ENCODE measurements at places on chromosomes 3 and 15. TPM values are rescaled to one million over a fixed set of nuclear protein-coding genes. Genes with fewer than 3 reads are reported as not detected.

GRCh38 chr15:98734466-98735199, 86.3 kb downstream of the IGF1R start:
- DNase-seq, result no peak

DNA sequence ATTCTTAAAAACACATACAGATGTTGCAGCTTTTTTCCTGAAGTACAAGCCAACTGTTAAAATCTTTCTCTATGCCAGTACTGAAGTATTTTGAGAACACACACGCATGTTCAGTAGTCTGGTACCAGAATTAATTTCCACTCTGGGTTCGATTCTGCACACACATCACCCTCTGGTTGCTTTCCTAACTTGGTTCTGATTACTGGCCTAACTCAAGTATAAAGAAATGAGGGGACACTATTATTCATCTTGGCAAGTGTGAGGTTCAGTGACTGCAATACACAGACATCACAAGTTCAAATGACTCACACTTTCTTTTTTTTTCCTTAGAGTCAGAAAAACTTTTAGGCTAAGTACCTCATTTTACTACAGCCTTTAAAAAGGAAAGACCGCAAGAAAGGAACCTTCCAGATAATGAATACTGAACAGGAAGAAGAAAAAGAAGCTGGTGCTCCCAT, 37.4 kb upstream of the LDHAL6B start:
- DNase-seq, result peak; percentile 29

DNA sequence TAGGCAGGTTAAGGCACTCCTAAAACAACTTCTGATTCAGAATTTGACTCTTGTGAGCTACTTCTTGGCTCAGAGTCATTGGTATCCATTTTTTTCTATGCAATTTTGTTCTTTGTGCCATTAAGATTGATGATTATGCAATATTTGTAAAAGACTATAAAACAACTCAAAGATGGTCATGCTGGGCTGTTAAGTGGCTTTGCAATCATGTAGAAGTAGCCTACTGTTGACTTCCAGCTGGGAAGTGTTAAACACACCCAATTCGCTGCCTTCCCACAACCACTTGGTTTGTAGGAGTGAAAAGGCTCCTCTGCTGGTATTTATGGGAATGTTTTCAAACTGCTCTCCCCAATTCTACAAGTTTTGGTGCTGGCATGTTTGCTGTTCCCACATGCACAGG, 74.7 kb upstream of the COL6A6 start:
- DNase-seq, result no peak

DNA sequence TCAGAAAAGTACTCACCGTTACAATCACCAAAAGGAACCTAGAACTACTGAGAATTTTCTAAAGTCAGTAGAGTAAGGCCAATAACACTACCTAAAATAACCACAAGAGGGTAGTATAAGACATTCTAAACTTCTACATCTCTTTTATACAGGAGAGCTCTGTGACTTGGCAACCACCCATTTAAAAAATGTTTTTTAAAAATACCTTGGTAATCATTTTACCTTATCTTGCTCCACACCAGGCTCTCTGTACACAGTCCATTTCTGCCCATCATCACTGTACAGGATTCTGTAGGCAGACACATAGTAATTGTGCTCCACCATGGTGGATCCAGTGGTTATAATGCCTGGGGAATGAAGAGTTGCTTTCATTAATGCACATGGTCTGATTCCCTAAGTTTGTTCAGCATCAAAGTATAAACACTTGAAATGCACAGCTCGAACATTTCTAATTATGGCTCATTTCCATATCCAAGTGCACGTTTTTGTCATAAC, 54.5 kb downstream of the ST3GAL6 start:
- DNase-seq, result peak; percentile 48

DNA sequence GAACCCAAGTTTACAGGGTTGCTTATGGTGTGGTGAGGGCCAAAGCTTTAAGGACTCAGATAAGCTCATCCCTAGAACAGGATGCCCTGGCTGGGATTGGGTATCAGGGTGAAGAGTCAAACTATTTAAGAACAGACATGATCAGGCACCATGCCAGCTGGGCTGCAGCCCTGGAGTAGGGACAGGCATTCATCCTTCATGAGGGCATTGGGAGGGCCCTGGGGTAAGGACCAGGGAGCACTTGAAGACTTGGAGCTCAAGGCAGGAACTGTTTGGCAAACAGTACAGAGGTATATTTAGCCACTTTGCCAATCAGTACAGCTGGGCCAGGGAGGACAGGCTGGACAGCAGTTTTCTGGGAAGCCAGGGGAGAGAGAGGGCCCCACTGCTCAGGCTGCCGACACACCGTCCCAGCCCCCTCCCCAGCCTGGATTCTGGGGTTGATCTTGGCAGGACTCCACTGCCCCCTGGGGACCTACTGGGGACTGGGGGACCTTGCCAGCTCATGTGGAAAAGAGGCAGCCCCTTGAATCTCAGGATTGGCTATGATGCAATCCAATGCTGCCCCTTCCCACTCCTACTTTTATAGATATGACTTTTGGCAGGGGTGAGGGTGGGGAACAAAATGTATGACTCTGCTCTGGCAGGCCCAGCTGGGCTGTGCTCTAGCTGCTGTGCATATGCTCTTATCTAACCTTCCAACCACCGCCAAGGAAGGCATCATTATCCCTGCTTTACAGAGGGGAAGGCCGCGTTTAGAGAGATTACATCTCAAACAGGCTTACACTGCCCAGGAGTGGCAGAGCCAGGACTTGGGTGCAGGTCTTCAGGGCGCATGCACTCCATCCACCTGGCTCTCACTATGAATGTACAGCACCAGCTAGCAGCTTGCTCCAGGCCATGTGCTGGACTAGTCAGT, 2.3 kb downstream of the PLA2G4E start:
- no peak for DNase-seq

DNA sequence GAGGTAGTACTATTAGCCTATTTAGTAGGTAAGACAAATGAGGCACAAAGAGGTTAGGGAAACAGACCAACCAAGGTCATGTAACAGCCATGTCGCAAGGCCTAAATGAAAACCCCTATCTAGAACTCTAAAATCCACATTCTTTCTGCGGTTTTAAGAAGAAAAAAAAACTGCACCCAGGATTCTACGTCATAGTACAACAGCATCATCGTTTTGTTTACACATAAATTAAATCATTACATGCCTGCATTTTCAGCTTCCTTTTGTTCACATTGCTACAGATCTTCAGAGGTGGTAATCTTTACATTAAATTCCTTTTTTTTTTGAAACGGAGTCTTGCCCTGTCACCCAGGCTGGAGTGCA, 548 bp upstream of the PSMD6 start:
- DNase-seq, result no peak

- DNase-seq, result no peak
Observed at GRCh38 chr15:54576298-54576935, 598.2 kb downstream of the UNC13C start.

DNA sequence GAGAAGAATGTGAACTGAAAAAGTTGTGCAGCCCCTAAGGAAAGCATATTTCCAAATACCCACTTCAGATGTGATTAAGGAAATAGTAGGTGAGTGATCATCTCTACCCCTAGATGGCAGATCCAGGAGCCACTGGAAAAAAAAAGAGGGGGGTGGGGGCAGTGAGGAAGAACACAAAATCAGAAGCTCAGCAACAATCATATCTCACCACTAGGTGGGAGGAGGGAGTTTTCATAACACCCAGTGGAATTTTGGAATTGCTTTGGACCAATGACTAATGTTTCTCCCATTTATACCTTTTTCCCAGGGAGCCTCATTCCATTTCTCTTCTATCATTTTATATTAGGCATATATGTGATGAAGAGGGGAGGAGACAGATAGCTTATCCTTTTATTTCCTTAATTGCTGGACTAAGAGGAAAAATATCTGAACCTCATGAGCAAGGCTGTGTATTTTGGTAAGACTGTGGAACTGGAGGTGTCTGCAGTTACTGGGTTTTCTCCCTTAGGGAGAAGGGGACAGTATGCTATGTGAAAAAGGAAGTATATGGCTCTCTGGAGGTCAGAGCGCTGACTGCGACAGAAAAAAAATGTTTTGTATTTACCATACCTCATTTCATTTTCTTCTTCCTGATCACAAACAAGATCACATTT, 363.4 kb downstream of the GAP43 start:
- DNase-seq, result no peak

DNA sequence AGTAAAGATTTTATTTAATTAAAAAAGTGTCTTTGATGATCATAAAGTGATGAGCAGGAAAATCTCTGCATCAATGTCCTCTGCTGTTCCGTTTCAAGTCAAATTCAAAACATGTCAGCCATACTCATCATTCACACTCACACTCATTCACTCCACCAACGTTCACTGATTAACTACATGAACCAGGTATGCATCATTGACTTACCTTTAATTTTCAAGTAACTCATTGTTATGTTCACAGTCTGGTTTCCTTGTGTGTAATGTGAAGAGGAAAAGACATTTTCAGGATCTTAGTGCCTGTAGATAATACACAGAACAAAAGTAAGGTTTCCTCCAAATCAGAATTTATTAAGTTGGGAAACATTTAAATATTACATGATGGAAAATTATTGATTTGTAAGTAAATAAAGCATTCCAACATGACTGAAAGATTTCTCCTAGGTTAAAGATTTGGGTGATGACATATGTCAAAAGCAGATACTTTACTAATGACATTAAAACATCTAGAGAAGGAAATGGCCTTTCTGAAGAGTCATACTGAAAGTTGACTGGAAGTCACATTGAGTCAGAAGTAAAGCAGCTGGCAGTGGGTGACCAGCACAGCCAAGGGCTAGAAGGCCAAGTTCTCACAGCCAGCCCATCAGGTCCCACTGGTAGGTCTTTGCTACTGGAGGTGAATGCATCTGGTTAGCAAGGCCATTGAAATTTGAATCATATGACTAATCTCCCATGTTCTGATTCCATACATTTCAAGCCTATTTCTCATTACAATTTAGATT, 251.9 kb downstream of the CDIN1 start:
- DNase-seq, result no peak

GRCh38 chr3:67453628-67454027, 200.8 kb downstream of the SUCLG2 start:
- DNase-seq, result no peak

GRCh38 chr3:79657076-79657475, 110.7 kb downstream of the ROBO1 start:
- no peak for DNase-seq

GRCh38 chr3:181210275-181210674, 220.7 kb upstream of the DNAJC19 start:
- no peak for DNase-seq

DNA sequence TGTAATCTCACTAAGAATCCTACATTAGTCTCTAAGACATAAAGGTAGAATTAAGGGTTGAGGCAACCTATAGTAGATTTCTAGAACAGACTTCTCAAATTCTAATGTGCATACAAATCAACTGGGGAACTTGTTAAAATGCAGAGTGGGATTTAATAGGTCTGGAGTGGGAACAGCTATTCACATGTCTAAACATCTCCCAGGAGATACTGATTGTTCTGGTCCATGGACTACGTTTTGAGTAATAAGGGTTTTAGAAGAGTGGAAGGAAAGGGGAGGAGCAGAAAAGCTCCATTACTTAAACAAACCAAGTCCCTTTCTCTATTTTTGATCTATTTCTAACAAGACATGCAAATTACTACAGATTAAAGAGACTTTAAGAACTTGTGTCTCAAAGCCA, 524.8 kb downstream of the TUSC7 start:
- DNase-seq, result no peak

GRCh38 chr3:12906916-12907290, 65.5 kb upstream of the RPL32 start:
- no peak for DNase-seq

GRCh38 chr3:171465763-171466162, 5.6 kb upstream of the TNIK start:
- DNase-seq, result no peak

GRCh38 chr3:152818027-152818426, 16.9 kb upstream of the P2RY1 start:
- DNase-seq, result no peak

- no peak for DNase-seq
Observed at GRCh38 chr3:71048948-71049347, 534.6 kb downstream of the FOXP1 start.

DNA sequence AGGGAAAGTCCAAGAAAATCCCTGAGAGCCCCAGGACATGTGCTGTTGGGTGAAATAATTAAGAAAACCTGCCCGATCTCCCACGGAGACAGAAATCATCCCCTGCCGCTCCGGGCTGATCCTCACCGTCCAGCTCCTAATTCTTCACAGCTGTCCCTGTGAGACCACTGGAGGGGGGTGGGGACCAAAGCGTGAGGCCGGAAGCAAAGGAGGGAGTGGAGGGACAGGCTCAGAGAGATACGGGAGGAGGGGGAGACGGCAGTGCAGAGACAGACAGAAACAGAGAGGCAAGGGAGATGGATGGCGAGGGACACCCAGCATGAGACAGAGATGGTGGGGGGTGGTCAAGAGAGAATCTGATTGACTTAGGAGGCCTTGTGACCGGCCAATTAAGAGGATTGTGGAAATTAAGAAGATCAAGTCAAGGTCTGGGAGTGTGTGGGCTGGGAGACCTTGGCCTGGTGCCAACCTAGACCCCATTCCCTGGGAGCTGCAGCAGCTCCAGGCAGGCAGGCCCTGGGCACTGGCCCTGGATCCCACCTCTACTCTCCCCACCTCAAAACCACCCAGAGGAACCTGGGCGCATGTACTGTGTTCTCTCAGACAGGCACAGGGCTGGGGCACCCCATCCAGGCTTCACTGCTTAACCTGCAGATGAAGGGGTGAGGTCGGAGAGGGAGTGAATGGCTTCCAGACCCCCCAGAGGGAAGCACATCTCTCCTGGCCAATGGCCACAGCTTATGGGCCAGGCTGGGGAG, 113.2 kb upstream of the ALDH1A3 start:
- DNase-seq, result peak; percentile 39

GRCh38 chr3:11556851-11557644, 86.7 kb downstream of the VGLL4 start:
- DNase-seq, result peak; percentile 87

DNA sequence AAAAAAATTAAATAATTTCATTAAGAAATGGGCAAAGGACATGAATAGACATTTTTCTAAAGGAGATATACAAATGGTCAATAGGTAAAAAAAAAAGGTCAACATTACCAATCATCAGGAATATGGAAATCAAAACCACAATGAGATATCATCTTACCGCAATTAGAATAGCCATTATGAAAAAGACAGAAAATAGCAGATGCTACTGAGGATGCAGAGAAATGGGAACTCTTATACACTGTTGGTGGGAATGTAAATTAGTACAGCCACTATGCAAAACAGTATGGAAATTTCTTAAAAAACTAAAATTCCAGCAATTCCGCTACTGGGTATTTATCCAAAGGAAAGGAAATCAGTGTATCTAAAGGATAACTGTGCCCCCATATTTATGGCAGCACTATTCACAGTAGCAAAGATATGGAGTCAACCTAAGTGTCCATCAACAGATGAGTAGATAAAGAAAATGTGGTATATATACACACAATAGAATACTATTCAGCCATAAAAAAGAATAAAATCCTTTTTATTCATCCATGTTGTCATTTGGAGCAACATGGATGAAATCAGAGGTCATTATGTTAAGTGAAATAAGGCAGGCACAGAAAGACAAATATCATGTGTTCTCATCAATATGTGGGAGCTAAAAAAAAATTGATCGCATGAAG, 132.4 kb downstream of the RPL22L1 start:
- no peak for DNase-seq

The INSYN1 gene
- total RNA-seq, result 7.7 TPM

The RGMA gene
- total RNA-seq, result 10.4 TPM

The ZIC4 gene
- 0.79 TPM for total RNA-seq

The GABRA5 gene
- total RNA-seq, result 0.39 TPM

The TRIM42 gene
- not detected for total RNA-seq

The ZNF385D gene
- 16.2 TPM for total RNA-seq
